ACHN (cell line): ENCODE measurements at places on chromosomes 2 and 18.

- no peak for DNase-seq
Observed at GRCh38 chr2:196075196-196075595, 6.6 kb upstream of the DNAH7 start.

- DNase-seq = no peak
Observed at GRCh38 chr2:60416221-60417008, 137.0 kb downstream of the BCL11A start.

DNA sequence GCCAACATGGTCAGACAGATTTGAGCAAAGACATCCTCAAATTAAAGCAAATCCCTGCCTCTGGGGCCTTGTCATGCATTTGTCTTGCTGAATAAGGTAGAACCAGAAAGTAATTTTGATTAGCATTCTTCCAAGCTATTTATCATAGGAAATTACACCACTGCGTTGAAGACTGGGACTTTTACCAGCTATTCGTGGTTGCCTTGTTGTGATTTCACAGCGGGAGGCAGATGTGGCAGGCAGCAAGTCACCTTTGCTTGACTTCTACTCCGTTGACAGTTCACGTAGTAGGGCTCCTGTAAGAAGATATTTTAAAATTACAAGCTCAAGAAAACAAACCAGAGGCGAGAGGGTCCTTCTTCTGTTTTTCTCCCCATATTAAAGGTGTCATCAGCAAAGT, 80.6 kb downstream of the EN1 start:
- no peak for DNase-seq

- DNase-seq = peak; percentile 99
Observed at GRCh38 chr2:224221455-224221913, 180.4 kb downstream of the FAM124B start.

DNA sequence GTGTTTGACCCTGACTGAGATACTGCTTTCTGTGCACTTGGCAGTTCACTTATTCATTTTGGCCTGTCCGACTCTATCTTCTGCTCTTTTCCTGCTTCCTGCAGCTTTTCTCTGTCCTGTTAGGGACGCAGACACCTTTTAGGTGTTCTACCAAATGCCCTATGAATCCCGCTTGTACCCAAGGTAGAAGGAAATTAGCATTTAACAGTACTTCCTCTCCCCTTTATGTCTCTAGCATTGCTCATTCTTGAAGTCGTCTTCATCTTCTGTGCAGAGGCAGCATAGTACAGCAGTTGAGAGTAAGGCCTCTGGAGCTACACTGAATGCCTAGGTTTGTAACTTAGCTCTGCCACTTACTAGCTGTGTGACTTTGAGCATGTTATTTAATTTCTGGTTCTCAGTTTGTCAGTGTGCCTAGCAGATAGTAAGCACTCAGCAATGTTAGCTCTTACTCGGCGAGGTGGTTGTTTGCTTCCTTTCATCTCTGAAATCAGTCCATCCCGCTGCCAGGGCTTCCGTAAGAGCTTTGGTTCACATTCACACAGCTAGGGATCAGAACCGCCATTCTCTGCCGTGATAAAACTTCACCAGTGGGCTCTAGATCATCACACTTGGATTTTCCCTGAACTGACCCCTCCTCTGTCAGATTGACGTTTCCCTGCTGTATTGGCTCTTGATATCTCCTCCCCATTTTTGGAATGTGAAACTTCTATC, 1.4 kb downstream of the CCT7 start:
- DNase-seq = no peak

DNA sequence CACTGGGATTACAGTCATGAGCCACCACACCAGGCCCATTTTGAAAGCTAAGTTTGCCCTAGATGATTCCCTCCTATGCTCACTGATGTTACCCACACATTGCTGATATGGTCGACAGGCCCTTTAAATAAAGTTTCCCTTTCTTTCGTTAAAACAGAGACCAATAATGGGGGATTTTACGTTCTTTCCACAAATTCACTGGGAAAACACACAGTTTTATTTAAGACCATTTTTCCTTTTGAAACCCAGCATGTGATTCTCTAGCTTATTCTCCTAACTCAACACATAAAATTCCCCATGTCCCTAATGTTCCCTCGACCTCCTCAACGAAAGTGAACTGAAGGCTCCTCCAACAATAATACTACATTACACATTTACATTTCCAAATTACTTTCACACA, 223.2 kb downstream of the ANAPC1 start:
- no peak for DNase-seq

- no peak for DNase-seq
Observed at GRCh38 chr2:100397976-100398375, 19.5 kb downstream of the CHST10 start.

GRCh38 chr2:101307950-101308431, 510 bp downstream of the RNF149 start:
- DNase-seq = peak; percentile 27

- DNase-seq = no peak
Observed at GRCh38 chr2:54240515-54241469, 15.2 kb downstream of the TSPYL6 start.

DNA sequence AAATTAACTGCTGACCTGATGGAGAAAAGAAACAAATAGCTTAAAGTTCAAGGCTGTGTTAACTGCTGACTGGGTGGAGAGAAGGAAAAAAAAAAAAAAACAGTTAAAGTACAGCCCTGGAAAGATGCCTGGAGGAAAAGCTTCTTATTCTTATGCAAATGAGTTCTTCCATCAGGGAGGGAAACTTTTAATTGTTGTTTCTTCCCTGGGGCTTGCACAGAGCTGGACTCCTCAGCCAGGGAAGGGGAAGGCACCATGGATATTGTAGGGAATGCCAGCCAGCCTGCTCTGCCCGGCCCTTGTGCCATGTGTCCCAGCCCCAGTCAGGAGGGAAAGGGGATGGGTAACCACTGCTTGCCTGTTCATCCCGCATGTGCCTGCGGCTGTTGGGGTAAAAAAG, 833.1 kb upstream of the CRIM1 start:
- no peak for DNase-seq

DNA sequence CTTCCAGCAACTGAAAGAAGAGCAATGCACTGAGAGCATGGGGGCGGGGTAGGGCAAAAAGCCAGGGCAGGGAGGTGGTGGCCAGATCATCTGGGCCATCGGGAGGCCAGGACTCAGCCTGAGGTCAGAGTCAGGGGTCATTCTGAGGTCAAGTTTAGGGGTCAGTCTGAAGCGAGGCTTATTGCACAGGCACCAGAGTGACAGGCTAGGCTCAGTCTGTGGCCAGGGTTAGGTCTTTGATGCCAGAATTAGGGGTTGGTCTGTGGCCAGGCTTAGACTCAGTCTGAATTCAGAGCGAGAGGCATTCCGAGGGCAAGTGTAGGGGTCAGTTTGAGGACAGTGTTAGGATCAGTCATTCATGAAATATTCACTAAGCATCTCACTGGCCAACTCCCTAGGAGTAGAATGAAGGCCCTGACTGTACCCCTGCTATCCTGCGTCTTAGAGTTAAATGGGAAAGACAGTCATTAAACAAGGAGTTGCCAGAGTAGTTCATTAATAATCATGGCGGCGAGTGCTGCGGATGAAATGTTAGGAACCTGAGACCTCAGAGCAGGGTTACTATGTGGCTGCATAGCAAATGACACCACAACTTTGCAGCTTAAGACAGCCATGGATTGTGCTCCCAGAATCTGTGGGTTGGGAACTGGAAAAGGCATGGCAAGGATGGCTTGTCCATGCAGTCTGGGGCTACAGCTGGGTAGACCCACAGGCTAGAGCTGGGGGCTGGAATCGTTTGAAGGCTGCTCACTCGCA, 198.7 kb downstream of the CYP26B1 start:
- DNase-seq = no peak

- no peak for DNase-seq
Observed at GRCh38 chr2:240888130-240888889, 7.6 kb downstream of the MAB21L4 start.

- no peak for DNase-seq
Observed at GRCh38 chr2:65798641-65799040, 366.2 kb upstream of the SPRED2 start.

DNA sequence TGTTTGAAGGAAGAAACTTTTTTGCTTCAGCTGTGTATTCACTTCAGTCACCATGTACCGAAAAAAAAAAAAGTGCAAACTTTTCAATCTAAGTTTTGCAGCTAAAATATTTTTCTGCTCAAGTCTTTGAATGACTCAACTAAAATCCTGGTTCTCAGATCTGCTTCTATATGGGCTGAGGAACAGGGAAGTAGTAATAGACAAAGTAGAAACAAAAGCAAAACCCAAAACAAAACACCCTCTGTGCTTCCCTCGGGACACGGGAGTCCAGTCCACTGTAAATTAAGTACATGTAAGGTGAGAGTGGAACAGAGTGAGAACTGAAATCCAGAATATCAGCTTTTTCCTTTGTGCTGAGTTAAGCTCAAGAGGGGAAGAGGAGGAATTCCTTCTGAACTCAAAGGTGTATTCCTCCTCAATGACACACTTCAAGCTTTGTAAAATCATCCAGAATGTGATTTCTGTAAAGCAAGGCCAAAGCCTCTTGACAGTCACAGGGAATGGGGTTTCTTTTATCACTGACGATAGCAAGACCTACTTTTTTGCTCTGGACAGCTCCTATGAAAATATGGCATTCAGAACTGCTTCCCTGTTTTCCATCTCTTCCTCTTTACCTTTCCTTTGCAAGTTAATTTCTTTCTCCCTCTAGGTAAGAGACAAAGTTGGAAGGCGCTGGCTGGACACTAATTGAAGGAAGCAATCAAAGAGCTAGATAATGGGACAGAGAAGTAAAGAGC, 433.5 kb upstream of the MMADHC start:
- no peak for DNase-seq

GRCh38 chr2:219155054-219155644, 5.5 kb downstream of the NHEJ1 start:
- peak; percentile 85 for DNase-seq

DNA sequence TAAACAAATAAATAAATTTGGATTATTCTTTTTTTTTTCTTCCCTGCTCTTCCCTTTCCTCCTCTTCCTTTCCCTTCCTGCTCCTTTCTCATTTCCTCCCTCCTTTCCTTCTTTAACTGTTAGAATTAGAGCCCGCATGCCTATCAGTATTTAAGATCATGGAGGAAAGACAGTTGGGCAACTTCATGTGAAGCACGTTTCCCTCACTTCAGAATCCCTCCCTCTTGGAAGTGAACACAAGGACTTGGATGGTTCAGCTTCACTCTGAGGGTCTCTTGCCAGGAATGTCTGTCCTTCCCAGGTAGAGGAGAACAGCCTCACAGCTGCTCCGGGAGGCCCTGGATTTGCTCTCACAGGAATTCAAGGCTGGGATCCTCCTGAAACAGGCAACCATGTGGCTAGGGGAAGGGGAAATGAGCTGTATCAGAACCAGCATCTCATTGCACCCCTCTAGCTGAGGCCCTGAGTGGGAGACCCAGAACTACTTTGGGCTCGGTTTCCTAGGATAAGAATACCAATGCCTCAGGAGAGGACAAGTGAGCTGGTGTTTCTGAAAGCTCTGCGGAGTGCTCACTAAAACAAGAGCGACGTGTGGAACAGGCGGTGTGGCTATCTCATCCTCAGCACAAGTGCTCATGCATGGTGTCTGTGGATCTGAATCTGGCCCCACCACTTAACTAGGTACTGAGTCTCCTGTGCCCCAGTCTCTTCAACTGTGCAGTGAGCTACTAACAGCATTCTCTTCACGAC, 230.5 kb downstream of the MYCN start:
- DNase-seq = no peak

DNA sequence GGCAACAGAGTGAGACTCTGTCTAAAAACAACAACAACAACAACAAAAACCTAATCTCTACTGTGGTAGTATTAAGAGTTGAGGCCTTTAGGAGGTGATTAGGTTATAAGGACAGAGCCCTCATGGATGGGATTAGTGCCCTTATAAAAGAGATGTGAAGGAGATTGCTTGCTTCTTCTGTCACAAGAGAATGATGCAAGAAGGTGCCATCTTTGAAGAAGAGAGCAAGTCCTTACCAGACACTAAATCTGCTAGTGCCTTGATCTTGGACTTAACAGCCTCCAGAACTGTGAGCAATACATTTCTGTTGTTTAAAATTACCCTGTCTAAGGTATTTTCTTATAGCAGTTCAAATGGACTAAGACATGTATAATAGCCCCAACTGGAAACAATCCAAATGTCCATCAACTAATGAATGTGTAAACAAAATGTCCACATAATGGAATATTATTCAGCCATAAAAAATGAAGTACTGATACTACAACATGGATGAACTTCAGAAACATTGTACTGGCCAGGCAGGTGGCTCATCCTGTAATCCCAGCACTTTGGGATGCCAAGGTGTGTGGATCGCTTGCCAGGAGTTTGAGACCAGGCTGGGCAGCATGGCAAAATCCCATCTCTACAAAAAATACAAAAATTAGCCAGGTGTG, 1.6 kb upstream of the ARHGEF33 start:
- no peak for DNase-seq
